Stimulated activated CD8-positive, alpha-beta memory T cell treated with anti-CD3 and anti-CD28 coated beads, Interleukin-12 subunit alpha, Interleukin-12 subunit beta, amount 100 ng/mL, for 4 hours (primary cell): ENCODE measurements at places on chromosomes 4 and X.

DNA sequence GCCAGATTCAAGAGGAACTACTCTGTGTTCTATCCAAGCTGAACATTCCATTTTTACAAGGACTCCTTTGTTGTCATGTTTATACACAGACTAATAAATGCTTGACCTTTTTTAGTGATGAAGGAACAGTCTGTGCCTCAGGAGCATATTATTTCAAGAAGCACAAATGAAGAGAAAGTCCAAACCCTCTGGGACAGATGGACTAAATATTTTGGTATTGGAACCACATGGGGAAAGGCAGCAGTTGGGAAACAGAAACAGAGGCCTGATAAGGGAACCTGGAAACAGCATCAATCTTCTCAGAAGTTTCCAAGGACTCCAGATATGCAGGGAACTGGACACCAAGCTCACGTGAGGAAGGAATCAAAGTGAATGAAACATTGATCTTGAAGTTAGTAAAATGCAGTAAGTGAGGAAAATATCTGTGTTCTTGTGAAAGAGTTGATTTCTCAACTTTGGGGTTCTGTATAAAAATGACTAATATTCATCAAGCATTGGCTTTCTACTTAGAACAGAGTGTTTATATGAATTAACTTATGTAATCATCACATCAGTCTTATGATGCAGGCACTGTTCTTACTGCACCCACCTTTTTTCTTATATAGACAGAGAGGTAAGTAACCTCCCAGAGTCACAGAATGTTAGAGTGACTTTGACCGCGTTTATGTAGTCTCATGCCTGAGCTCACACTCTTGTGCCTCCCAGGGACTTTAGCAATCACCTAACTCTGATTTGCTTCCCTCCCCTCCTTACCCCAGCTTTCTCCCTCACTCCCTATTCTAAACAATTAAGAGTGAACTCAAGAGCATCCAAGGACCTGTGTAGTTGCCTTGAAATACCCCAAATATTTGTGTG lies 148.9 kb upstream of the JADE1 start:
- DNase-seq = no peak

DNA sequence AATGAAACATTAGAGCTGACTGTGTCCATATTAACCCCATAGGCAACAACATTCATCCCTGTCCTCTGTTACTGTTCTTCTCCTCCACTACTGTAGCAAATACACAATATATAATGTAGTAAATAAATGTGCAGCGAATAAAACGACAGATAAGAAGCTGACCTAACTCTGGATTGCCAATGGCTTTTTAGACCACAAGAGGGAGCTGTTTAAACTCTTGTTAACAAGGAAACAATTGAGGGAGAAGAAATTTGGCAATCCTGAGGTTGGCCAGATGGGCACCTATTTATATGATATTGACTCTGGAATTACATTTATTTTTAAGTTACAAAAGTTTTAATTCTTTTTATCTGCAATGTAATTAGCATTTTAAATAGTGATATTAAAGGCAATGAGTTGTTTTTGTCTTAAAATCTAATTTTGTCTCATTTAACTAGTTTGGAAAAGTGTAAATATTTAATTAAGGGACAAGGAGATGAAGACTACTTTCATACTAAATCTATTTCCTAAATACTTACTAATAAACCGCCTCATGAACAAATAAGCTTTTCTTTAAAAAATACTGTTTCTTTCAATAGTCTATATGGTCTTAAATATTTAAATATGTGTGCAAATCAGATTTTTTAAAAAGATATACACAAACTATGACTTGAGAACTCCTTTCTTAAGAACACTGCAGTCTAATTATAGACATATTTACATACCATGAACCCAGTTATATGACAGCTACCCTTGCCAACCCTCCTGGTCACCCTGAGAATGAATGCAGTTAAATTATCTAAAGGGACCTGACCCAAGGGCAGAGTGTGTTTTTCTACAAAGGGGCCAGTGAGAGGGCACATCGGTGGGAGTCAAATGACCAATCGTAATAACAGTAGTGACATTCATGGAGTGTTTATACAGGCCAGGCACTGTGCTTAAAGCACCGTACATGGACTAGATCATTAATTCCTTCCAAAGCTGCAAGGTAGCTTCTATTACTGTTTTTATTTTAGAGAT lies 52.9 kb upstream of the HPF1 start:
- no peak for DNase-seq

DNA sequence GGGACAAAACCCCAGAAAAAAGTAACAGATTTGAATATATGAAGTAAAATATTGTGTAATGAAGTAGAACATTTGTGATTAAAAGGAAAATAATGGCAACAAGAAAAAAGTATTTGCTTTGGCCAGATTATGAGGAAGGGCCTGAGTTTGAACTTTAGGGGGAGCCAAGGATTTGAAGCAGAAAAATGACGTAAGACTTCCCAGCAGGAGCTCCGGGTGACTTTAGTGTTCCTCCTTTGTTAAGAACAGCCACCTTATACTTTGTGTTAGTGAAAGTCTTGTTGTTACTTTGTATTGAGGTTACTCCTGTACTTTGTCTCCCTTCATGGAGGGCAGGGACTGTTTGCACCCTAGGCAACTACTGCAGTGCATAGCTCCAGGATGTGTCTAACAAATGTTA lies 41.1 kb downstream of the DCUN1D4 start:
- no peak for DNase-seq

GRCh38 chrX:53421125-53421524 lies 1.3 kb downstream of the SMC1A start:
- DNase-seq = no peak
